Stimulated activated naive CD4-positive, alpha-beta T cell (primary cell): ENCODE measurements at places on chromosomes 11 and 22.

GRCh38 chr11:27698872-27699241, 1.4 kb downstream of the BDNF start:
- peak; percentile 3 for DNase-seq

DNA sequence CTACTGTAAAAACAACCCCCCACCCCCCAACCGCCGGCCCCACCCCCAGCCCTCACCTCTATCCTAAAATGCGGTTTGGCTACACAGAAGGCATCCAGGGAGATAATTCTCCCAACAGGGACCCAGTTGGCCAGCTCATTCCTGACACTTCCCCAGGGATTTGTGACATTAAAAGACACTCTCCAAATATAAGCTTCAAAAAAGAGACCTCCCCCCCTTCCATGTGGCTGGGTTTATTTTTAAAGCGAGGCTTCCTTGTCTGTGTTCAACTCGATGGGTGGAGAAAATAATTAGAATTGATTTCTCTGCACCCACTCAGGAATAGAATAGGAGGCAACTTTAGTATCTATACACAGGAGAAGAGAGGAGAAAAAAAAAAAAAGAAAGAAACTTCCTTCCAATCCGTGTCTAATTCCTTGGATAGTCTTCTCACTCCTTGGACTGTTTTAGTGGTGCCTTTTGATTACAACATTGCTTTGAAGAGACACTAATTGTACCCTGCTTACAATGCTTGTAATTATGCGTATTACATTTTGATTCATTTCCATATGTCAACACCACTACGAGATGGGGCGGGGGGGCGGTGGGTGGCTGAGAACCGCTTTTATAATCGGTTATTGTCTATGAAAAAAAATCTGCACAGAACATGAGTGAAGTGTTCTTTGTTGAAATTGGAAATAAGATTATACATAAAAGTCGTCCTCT, 500.4 kb downstream of the MIAT start:
- DNase-seq: no peak

- no peak for DNase-seq
Observed at GRCh38 chr11:17457396-17458173, 19.1 kb downstream of the ABCC8 start.

GRCh38 chr11:40188848-40189247, 1270.6 kb downstream of the LRRC4C start:
- no peak for DNase-seq

DNA sequence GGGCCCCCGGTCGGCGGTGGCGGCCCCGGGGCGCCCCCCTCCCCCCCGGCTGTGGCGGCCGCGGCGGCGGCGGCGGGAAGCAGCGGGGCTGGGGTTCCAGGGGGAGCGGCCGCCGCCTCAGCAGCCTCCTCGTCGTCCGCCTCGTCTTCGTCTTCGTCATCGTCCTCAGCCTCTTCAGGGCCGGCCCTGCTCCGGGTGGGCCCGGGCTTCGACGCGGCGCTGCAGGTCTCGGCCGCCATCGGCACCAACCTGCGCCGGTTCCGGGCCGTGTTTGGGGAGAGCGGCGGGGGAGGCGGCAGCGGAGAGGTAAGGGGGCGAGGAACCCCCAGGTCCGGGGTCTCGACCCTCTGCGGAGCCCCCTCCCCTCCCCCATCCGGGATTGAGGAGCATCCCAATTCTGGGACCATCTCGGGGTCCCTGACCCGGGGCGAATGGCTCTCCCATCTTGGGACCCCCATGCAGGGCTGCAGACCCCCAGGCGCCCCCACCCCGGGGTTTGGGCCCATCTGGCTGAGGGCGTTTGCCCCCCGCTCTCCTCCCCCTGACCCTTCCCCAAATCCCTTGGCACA, 431 bp downstream of the KMT2A start:
- no peak for DNase-seq

DNA sequence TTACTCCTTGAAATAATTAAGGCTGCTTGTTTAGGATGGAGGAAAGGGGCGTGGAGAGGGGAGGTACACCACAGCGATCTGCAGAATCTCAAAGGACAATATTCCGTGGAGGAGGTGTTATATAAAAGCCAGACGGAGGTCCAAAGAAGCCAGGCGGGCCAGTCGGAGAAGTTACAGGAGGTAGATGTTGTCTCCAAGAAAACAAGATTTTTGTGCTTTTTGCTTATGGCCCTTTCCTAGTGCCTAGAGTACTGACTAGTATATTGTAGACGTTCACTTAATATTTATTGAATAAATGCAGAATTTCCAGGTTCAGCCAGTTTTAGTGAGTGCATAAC, 761 bp downstream of the ZDHHC13 start:
- no peak for DNase-seq

- DNase-seq: no peak
Observed at GRCh38 chr11:5891216-5891800, 1.7 kb upstream of the OR52E5 start.

DNA sequence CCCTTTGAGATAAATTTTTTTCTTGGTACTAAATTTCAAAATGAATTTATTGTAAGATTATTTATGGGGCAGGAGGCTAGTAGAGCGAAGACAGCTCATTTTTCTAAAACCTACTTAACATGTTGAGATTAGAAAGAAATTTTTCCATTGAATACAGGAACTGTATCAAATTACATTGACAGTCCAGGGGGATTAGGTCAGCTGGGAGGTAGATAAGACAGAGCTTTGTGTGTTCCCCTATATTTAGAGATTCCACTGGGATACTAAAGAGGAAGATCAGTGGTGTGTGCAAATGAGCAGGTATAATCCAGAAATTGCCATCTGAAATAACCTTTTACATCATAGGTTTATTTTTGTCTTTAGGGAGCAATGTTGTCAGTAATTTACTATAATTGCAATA, 32.1 kb downstream of the ENDOD1 start:
- no peak for DNase-seq

DNA sequence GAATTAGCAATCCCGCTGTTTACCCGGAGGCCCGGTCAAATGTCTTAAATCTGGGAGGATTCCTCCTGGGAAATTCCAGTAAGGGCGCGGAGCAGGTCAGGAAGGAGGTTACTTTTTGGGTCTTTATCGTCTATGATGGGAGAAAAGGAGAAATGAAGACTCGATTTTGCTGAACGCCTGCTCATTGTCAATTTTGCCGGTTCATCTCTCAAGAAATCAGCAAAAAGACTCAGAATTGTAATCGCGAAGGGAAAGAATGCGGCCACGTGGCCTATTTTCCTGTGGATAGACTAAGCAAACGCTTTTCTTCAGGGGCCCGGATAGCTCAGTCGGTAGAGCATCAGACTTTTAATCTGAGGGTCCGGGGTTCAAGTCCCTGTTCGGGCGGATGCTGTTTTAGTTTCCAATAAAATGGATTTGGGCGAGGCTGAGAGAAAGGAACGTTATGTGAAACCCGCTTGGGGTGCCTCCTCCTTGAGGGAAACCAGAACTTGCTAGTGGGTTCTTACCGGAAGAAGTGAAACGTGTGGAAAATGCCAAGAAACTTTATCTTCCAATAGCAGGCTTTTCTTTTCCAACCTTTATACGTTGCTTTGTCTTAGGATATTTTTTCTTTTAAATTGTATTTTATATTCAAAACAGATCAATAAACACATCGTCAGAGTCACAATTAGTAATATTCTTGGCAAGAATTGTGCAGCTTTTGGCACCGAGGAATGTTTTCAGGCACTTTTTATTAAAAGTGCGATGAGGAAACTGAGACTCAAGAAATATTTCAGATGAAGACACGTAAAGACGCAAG, 45.0 kb downstream of the OR4D9 start:
- peak; percentile 59 for DNase-seq

GRCh38 chr11:6646576-6646917, 9.1 kb downstream of the DCHS1 start:
- DNase-seq: no peak

- DNase-seq: no peak
Observed at GRCh38 chr11:13446444-13446843, 16.6 kb downstream of the BTBD10 start.

GRCh38 chr11:71448257-71449171, at the start of gene DHCR7:
Gene DHCR7, minus strand, starts transcription at chr11:71448393. Its CDS starts 3,441 bp downstream, at chr11:71444952.
- DNase-seq: peak; percentile 93

GRCh38 chr11:33452836-33453624, 195.8 kb downstream of the HIPK3 start:
- no peak for DNase-seq

- DNase-seq: no peak
Observed at GRCh38 chr22:20182365-20182764, 31.5 kb upstream of the CCDC188 start.

DNA sequence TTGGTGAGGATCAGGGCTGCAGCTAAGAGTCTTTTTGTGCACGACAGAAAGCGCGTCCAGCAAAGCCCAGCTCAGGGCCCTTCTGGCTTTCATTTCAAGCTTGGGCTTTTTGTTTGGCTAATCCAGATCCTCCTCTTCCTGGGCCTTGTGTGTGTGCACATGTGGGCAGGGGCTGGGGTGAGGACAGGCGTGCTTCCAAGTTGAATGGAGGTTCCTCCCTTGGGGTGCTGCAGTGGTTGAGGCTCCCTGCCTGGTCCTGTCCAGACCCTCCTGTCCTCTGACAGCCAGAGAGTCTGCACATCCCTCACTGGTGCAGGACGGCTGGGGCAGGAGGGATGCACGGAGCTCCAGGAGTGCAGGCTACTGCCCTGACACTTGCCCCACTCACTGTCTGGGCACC, 62.0 kb upstream of the NECTIN1 start:
- no peak for DNase-seq

GRCh38 chr11:57668434-57668782, 494 bp downstream of the ZDHHC5 start:
- DNase-seq: no peak

- DNase-seq: no peak
Observed at GRCh38 chr11:2450321-2451041, 5.7 kb downstream of the KCNQ1 start.

DNA sequence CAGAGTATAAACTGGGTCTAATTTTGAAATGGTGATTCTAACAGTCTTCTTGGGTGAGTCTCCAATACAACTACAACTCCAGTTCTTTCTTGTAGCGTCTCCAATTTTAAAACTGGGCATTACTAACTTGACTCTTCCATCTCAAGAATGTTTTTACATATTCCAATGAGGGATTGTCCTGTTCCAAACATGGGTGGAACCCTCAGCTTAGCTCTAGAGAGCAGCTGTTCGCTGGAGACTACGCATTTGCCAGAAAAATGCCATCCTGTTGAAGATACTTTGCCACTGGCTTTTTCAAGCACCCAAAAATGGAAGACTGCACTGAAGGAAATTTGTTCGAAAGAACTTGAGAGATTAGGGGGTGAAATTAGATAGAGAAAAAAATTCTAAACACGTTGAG, 870.0 kb downstream of the NTM start:
- DNase-seq: no peak

- DNase-seq: no peak
Observed at GRCh38 chr22:21665047-21665851, 563 bp upstream of the PPIL2 start.

DNA sequence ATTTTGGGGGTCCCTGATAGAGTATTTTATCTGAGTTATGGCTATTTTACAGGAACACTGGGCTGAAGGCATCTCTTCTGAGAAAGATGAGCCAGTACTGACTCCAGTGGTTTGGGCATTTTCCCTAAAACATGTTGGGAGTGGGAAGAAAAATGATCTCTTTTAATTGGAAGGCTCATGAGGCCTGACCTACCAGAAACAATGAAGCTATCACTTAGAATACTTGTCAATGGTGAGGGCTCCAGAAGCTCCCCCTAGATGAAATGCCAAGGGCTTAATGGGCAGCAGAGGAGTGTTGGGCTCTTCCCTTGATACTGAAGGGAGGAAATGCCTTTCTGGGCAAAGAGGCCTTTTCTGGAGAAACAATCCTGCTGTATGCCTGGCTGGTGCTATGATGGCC, 63.5 kb upstream of the BDNF start:
- no peak for DNase-seq

- peak; percentile 53 for DNase-seq
Observed at GRCh38 chr22:35539910-35540594, 579 bp upstream of the RASD2 start.

DNA sequence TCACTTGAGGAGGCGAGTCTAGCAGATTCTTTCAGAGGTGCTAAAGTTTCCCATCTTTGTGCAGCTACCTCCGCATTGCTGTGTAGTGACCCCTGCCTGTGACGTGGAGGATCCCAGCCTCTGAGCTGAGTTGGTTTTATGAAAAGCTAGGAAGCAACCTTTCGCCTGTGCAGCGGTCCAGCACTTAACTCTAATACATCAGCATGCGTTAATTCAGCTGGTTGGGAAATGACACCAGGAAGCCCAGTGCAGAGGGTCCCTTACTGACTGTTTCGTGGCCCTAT, 8.9 kb upstream of the SAMM50 start:
- DNase-seq: no peak

- no peak for DNase-seq
Observed at GRCh38 chr22:17634696-17635095, 3.9 kb upstream of the BCL2L13 start.

GRCh38 chr22:45212306-45212709, 28.4 kb downstream of the KIAA0930 start:
- DNase-seq: no peak

GRCh38 chr11:57294225-57295131, 30.3 kb downstream of the TNKS1BP1 start:
- DNase-seq: no peak

DNA sequence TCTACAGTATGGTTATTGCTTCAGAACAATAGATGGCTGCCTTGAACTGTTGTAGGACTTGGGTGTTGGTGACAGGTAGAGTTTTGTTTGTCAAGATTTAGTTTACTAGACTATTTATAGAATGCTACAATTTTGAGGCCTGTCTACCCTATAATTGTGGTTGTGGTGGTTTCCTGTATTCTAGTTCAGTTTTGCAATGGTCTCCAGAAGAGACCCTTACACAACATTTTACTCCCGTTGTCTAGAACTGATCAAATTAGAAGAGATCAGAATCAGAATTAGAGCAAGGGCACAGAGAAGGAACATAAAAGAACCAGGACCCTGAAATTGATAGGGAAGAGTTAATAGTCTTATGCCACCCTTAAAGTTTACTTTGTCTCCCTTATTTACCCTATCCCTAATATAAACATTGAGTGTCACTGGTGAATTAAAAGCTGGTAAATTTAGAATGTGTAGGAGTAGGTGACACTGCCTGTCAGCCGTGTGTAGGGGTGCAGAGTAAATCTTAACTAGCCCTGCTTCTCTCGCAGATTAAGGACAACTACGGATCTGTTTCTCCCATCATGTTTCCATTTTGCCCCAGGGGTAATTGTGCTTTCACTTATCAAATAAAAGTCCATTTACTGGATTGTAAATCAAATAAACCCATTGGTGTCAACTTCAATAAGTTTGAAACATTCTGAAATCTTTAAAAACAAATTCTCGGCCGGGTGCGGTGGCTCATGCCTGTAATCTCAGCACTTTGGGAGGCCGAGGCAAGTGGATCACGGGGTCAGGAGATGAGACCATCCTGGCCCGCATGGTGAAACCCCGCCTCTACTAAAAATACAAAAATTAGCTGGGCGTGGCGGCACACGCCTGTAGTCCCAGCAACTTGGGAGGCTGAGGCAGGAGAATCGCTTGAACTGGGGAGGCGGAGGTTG, 10.9 kb upstream of the PHLDB1 start:
- no peak for DNase-seq

DNA sequence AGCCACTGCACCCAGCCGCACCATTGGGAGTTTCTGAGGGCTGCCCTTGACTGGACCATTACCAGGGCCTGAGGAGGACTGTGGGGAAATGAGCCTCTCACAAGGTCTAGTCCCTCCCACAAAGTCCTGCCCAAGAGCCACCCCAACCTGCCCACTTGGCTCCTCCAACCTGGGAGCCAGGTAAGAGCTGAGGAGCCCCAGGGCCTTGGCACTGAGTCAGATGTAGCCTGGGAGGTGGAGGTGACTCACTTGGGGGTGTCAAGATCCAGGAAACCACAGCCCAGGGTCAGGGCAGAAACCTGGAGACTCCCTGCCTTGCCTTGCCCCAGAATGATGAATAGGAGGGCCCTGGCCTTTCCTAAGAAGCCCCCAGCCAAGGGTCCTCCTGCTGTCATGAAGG, 25.8 kb upstream of the P2RY2 start:
- no peak for DNase-seq

- no peak for DNase-seq
Observed at GRCh38 chr11:75840522-75840921, 25.5 kb downstream of the UVRAG start.
